ENCODE measurements at places on chromosomes 16 and 17.

GRCh38 chr16:49701789-49702494 is 154.0 kb downstream of the ZNF423 start:
- DNase-seq, result no peak

- no peak for DNase-seq
These were observed 11.1 kb downstream of the SPPL2C start for GRCh38 chr17:45855691-45856336.

DNA sequence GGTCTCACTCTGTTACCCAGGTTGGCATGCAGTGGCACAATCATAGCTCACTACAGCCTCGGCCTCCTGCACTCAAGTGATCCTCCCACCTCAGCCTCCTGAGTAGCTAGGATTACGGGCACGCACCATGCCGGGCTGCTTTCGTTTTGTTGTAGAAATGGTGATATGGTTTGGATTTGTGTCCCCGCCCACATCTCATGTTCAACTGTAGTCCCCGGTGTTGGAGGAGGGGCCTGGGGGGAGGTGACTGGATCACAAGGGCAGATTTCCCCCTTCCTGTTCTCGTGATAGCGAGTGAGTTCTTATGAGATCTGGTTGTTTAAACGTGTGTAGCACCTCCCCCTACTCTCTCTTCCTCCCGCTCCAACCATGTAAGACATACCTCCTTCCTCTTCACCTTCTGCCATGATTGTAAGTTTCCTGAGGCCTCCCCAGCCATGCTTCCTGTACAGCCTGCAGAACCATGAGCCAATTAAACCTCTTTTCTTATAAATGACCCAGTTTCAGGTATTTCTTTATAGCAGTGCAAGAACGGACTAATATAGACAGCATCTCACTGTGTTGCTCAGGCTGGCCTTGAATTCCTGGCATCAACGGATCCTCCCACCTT is 6.0 kb downstream of the PDZD9 start:
- DNase-seq, result no peak

DNA sequence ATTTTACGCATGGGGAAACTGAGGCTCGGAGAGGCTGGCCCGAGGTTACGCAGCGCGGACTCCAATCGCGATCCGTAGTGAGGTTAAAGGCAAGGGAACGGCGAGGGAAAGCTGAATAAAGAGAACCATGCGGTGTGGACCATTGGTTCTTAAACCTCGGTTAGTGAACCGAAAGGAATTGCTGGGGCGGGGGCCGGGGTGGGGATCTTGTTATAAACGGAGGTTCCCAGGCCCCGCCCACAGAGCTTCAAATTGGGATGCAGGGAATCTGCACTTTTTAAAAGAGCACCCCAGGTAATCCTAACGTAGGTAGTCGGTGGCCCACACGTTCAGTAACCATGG is 524 bp downstream of the IQCK start:
- no peak for DNase-seq

GRCh38 chr16:57634171-57634570 is 5.7 kb downstream of the ADGRG1 start:
- no peak for DNase-seq

DNA sequence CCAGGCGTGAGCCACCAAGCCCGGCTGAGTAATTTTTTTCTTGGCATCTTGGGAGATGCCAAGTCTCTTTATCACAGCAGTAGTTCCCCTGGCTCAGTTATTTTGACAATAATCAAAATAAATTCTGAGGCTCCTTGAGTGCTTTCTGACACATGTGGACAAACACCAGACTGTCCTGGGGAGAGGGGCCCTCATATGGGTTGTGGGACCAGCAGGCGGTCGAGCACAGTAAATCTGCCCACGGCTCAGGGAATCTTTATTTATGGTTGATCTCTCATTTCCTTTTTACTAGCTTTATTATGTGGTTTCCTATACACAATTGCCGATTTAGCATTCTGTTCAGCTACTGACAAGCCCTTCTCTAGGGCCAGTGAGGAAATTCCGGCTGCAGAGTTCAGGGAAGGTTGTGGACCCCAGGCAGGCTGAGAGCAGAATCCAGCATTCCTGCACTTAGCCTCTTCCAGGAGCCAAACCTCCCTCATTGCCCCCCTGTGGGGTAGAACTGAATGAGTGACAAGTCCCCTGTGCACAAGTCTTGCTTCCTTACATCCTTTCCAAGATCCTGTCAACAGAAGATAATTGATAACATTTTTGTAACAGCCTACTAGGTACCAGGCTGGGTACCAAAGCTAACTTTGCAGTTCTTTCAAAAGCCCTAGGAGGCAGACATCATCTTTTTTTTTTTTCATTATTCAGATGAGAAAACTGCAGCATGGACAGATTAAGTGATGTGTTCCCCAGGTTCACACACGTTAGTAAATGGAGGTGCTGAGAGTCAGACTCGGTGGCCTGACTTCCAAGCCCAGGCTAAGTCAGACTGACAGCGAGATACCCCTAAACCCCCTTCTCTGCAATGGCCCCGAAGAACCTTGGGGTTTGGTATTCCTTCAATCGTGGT is 40.2 kb downstream of the HS3ST3B1 start:
- no peak for DNase-seq

- no peak for DNase-seq
These were observed 12.3 kb upstream of the CARMIL2 start for GRCh38 chr16:67632415-67633172.

Data from stimulated activated CD4-positive, alpha-beta T cell treated with anti-CD3 and anti-CD28 coated beads, Interleukin-4, amount 100 ng/mL, for 24 hours (primary cell).